ENCODE measurements at places on chromosomes 3 and 15.

- DNase-seq: no peak
Observed at GRCh38 chr15:25705433-25706115, 157.6 kb downstream of the ATP10A start.

- DNase-seq: peak; percentile 20
Observed at GRCh38 chr3:129824926-129825541, 68.5 kb downstream of the TMCC1 start.

DNA sequence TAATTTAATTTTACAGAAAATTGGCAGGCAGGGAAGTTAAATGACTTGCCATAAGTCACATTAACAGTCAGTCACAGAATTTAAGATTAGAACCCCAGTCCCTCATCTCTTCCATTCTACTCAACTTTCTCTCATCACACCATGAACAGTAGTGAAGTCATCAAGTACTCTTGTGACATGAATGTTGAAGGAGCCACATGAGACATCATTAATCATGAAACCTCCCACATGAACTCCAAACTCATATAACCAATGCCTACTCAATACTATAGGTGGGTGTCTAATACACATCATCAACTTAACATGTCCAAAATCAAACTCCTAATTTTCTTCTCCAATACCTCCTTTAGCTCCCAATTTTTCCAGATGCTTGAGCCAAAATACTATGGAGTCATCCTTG, 19.5 kb downstream of the PHC3 start:
- no peak for DNase-seq

GRCh38 chr15:34012461-34013028, 26.5 kb downstream of the AVEN start:
- DNase-seq: no peak

GRCh38 chr3:194283221-194284006, 67.7 kb downstream of the CPN2 start:
- no peak for DNase-seq

DNA sequence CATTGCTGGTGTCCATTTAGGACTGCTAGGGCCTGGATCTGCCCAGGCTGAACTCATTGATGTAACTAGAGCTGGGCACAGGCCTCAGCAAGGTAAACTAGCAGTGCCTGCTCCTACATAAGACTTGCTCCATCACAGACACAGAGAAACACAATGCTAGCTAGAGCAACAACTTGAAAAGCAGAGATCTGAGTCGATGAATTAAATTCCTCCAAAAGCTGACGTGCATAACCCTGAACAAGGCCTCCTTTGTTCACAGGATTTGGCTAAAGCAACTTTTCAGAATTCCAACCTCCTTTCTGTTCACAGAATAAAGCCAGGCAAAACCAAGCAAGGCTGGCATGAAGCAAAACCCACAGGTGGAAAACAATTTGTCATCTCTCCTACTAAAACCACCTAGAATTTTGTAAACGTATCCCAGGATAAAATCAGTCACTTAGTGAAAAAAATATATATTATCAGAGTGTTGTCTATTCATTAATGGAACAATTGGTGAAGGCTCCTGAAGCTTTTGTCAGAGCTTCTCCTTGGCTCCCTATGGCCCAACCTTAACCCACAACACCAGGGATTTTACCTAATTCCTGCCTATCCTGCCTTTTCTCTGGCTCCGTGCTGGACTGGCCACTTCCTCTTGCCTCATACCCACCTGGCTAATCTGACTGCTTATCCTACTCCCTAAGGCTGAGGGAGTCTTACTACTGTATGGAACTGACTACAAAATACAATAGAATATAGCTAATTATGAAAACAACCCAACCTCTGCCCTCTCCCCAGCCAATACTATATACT, 39.9 kb downstream of the PLCH1 start:
- DNase-seq: no peak

- DNase-seq: no peak
Observed at GRCh38 chr15:56042498-56042897, 49.1 kb upstream of the NEDD4 start.

GRCh38 chr3:47871389-47871788, 68.5 kb downstream of the DHX30 start:
- DNase-seq: no peak

GRCh38 chr3:160638184-160638583, 38.8 kb upstream of the ARL14 start:
- no peak for DNase-seq

GRCh38 chr3:146892041-146892440, 286.9 kb upstream of the PLSCR5 start:
- DNase-seq: no peak

GRCh38 chr15:49731187-49732099, 110.6 kb downstream of the DTWD1 start:
- no peak for DNase-seq

DNA sequence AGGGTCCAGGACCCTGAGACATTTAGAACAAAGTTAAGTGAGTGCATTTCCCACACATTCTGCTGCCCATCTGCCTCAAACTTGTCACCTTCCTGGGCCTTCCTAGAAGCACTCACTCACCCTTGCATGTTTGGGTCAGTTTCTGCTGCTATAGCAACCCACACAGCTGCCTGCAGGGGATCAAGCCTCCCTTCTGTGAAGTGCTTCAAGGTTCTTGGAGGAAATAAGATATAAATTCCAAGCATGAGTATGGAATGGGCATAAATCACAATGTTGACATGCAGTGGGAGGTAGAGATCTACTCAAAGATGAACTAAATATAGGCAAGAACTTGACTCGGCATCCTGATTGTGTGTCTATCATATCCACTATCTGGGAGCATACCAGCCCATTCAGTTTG, 140.4 kb downstream of the SLC9A9 start:
- DNase-seq: no peak

GRCh38 chr3:58085616-58086015, 77.4 kb downstream of the FLNB start:
- no peak for DNase-seq

GRCh38 chr3:197487911-197488391, 67.8 kb downstream of the BDH1 start:
- DNase-seq: peak; percentile 82

DNA sequence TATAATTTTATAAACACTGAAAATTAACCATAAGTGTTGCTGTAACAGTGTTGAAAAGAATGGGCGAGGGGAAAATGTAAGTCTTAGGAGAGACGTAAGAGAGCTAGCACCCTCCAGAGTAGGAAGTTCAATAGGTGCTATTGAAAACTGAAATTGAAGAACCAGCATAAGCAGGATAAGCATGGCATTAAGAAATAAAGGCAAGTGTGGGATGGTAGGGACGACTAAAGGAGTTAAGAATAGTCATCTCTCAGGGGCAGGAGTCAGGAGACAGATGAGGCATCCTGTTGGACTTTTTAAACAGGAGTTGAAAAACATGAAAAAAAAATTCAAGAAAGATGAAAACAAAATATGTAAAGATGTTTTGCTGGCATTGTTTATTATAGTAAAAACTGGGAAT, 43.5 kb downstream of the ABHD2 start:
- DNase-seq: no peak

DNA sequence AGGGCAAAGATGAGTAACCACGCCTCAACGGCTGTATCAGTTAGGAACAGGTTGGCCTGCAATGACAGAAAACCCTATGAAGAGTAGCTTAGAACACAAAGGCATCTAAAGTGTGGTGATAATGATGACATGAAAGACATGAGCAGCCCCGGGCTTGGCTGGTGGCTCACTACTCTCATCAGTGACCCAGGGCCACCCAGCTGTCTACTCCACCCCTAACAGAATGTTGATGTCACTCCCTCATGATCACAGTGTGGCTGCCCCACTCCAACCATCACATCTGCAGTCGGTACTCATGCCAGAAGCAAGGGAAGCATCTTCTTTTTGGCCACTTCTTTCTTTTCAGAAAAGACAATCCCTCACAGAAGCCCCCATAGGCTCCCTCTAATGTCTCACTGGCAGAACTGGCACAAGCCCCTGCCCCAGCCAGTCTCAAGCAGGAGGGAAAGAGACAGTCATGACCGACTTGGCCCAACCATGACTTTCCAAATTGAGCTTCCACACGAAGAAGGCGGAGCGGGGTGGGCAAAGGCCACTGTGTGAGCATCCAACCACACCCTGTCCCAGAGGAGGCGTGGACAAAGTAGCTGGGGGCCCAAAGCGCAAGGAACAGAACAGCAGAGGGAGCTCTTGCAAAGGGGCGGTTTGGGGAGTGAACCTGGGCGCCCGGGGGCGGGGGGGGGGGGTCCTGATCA, 72.0 kb upstream of the IQSEC1 start:
- no peak for DNase-seq

- no peak for DNase-seq
Observed at GRCh38 chr15:68580883-68581155, 2.0 kb downstream of the CORO2B start.

DNA sequence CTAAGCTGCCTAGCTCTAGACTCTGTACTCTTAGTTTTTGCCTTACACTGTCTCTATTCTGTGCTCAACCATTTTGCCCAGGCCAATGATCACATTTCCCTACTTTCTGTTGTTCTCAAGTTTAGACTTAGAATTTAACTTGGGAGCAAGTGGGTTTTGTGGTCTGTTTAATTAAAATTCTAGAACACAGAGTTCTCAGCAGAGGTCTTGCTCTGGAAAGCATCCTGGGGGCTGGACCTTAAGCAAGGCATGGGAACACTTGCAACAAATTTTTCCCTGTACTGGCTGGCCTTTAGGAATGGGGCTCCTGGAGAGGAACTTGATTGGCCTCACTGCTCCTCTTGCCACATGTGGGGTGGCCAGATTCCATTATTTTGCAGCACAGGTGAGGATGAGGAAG, 236.3 kb upstream of the LRTM1 start:
- DNase-seq: no peak

Data from AG08396 (cell line).